ENCODE measurements at places on chromosomes 11 and 22. TPM values are rescaled to one million over a fixed set of nuclear protein-coding genes. Genes with fewer than 3 reads are reported as not detected.

DPP3 gene
- 24.1 TPM for total RNA-seq

C11orf91 gene
- not detected for total RNA-seq

PGA5 gene
- total RNA-seq: not detected

IGSF9B gene
- total RNA-seq: 86.7 TPM

KCNA4 gene
- total RNA-seq: 6.5 TPM

TSGA10IP gene
- total RNA-seq: not detected

TYR gene
- total RNA-seq: 65.3 TPM

OR52A1 gene
- not detected for total RNA-seq

RFPL2 gene
- total RNA-seq: not detected

PNPLA5 gene
- total RNA-seq: 0.16 TPM
